CD4-positive, alpha-beta T cell treated with Interferon alpha-2 for 1 hour (primary cell): ENCODE measurements at places on chromosomes 2 and 18.

DNA sequence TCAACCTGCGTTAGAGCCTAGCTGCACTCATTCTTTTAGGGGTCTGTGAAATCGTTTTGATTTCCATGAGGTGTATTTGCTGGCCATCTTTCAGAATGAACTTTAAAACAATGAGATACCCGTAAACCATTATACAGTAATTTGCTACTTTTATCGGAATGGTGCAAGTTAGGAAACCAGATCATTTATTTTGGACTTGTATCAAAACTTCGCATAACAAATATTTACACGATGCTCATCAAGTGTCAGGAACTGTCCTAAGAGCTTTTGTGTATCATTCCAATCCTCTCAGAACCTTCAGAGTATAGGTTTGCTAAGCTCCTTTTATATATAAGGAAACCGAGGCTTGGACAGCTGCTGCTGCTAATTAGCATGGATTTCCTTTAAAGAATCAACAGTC is 22.4 kb upstream of the SLC1A4 start:
- no peak for DNase-seq

DNA sequence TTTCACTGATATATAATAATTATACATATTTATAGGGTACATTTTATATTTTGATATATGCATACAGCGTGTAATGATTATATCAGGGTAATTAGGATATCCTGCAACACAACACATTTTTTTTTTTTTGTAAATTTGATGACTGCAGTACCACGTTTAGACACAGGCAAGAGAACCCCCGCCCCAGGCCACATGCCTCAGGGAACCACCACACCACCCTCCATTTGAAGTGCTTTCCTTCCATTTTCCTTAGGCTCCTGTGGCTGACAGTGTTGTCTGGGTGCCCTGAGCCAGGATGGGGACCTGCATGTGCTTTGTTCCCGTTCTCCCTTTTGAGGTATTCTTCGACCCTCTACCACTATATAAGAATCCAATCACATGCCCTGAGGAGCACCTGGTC is 161.6 kb upstream of the CTAGE1 start:
- no peak for DNase-seq

GRCh38 chr2:172893671-172894070 is 158.0 kb downstream of the RAPGEF4 start:
- DNase-seq, result no peak

DNA sequence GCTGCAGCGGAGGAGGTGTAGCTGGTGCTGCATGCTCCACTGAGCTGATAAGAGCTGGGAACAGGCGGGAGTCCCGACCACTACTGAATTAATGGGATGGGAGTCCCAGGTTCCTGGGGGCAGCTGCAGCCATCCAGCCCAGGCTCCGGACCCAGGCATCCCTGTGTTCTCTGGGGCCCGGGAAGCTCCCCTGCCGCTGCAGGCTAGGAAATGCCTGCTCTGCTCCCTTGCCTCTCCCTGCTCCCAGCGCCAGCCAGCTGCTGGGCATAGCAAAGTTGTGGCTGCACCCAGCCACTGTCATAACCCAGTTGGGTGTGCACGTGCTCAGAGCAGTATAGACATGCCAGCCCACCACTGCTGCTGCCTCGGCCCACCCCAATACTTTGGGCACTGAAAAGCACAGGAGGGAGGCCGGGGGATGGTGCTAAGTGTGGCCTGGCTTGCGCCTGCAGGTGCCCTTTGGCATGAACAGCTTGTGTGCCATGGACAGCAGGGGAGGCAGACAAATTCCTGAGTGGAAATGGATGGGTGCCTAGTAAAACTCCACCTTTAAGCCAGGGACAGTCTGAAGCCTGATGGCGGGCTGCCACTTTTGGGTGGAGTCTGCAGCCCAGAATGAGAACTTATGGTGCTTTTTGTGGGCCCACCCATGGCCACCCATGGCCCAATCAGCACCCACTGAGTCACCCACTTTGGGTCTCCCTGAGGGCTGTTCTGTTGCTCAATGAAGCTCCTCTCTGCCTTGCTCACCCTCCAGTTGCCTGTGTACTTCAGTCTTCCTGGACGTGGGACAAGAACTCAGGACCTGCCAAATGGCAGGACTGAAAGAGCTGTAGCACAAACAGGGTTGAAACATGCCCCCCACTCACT is 219.3 kb upstream of the TMEFF2 start:
- DNase-seq, result no peak

DNA sequence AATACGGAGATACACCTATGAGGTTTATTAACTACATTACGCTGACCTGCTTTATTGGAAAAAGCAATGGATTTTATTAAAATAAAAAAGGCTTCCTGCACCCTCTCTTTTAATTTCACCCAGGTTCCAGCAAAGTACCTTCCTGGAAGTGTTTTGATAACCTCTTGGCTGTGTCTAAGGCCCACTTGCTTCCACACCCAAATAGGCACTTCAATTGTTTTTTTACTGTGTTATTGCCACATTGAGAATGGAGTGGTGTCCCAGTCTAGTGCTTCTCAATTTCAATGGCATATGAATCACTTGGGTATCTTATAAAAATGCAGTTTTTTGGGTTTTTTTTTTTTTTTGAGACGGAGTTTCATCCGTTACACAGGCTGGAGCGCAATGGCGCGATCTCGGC is 47.6 kb downstream of the SF3B1 start:
- DNase-seq, result no peak

GRCh38 chr2:27885234-27885633 is 5.0 kb downstream of the RBKS start:
- no peak for DNase-seq

DNA sequence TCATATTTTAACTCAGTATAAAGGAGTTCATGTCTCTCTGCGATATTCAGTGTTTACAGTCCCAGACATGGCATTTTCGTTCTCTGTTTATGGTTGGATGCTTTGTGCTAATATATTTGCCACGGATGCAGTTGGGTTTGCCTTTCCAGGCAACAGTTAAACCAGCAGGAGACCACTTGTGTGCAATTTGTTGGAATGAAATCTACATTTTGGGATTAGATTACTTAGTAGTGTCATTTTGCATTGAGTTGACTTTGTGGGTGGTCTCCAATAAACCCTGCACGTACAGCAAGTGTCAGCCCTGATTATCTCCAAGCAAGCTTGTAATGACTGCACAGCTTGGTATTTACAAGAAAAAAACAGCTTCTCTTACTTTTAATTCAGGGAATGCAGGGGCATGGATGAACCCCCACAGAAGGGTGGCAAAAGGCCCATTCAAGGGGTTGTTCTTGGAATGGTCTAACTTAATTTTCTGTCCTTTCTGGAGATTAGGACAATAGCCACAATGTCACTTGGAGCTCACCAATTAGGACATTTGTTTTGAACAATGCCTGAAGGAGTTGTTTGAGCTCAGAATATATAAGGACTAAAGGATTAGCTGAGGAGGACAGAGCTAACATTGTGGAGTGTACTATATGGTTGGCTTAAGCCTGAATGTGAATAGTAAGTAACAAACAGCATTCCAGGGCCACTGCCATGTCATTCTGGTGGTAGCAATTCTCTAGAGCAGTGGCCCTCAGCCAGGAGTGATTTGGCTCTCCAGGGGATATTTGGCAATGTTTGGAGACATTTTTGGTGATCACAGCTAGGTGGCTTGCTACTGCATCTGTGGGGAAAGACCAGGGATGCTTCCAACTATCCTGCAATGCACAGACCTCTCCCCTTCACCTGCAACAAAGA is 121.5 kb downstream of the SLC4A3 start:
- DNase-seq, result no peak

DNA sequence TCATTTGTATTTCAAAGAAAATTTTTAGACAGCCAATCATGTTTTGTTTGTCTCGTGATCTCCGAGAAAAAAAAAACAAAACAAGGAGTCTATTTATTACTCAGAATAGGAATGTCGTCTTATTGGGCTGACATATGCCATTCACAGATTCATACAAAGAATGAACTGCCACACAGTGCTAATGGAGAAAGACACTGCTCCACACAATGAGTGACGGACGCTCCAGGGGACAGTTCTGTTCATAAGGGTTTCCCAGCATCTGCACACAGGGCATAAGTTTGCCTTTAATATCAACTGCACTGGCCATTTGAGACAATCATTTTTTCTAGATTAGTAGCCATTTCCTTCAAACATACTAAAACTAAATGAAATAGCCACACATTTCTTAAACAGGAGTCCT is 3.4 kb downstream of the SERTAD2 start:
- DNase-seq, result no peak

DNA sequence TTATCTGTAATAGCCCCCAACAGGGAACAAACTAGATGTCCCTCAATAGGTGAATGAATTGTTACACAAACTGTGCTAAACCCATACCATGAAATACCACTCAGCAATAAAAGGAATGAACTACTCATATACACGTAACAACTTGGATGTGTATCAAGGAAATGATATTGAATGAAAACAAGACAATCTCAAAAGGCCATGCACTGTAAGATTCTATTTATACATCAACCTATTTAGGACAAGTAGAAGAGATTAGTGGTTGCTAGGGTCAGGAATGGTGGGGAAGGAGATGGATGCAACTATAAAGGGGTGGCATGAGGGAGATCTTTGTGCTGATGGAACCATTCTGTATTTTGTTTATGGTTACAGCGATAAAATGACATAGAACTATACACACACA is 47.1 kb downstream of the KANSL3 start:
- no peak for DNase-seq

DNA sequence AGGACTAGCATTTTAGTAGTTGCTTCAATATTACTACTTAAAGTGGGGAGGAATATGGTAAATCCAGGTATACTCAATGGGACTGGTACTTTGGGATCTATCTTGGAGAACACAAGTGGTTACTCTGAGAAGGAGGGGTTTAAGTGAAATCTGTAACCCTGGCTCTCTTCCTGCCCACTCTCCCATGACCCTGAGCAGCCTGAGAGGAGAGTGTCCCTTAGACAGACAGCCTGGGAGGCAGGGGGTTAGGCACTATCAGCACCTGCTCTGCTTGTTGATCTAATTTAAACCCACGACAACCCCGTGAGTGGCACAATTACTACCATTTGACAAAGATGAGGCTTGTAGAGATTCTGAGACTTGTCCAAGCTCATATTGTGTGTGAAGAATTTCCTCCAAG is 395.5 kb downstream of the ALK start:
- DNase-seq, result no peak

DNA sequence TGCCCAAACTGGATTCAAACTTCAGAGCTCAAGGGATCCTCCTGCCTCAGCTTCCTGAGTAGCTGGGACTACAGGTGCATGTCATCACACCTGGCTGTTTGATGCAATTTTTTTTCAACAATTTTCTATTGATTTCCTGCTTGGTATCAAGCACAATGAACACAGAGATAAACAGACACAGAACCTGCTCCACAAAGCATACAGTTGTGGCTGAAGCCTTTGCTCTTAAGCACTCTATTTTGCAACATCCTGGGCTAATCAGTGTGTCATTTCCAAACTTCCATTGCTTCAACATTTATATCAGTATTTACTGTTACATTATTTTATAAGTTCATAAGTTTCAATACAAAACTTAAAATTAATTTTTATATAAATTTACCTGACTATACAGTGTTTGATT is 79.4 kb downstream of the NEB start:
- no peak for DNase-seq

GRCh38 chr2:232323328-232323650 is 55.3 kb upstream of the ALPP start:
- no peak for DNase-seq

DNA sequence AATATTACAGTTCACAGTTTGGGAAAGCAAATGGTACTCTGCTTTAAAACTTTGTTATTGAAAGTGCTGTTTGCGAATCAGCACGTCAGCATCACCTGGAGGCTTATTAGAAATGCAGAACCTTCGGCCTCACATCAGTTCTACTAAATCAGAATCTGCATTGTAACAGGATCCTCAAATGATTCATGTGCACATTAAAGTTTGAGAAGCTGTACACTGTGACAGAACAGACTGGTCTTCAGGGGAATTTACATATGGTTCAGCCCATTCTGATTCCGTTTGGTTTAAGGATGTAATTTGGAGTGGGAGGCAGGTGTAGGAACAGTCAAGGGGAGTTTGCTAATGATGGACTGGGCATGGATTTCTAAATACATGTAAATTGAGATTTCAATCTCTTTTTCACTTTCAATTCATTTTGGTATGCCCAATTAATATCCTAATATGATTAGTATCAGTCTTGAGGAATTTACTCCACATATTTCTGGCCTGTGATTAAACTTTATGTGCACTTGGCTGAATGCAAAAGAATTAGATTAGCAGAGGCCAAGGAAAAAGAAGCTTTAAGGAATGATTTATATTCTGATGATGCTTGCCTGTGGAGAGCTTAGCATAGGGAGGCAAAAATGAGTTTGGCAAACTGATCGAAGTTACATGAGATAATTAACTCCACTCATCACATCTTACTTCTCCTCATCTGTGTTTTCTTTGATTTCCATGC is 248.8 kb downstream of the XIRP2 start:
- DNase-seq, result no peak

DNA sequence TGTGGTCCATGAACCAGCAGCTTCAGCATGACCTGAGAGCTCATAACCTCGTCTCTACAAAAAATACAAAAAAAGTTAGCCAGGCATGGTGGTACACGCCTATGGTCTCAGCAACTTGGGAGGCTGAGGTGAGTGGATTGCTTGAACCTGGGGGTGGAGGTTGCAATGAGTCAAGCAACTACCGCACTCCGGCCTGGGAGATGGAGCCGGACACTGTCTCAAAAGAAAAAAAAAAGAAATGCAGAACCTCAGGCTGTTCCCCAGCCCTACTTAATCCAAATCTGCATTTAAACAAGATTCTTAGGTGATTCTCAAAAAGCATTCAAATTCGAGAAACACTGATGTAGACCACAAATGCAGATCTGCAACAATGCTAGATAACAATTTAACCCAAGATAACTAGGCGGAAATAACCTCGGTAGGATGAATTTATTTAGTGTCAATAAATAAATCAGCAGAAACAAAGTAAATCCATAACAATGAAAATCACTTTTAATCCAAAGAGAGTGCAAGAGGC is 203.5 kb downstream of the SP3 start:
- no peak for DNase-seq

GRCh38 chr18:10559553-10560451 is 34.0 kb downstream of the NAPG start:
- no peak for DNase-seq

DNA sequence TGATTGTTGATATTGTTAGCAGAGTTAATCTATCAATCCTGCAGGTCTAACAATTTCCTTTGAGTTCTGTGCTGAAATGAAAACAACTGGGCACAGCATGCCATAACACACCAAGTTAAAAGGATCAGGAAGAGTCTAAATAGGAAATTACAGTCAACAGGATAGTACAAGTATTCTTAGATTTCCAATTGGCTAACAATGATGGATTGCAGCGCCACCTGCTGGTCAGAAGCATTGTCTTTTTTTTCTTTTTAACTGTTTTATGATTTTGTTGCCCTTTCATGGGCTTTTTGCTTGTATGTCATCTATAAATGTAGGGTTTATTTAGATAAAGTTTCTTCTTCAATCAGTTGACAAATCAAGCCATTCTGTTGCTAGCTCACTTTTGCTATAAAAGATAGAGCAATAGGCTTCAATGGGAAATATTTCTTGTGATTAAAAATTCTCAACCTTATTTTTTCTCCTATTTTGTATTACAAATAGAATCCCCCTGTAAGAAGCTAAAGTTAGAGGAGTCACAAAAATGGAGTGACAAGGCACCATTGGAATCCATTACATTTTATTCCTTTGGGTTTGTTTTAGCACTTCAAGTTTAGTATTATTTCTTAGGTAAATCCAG is 40.8 kb upstream of the RPRM start:
- DNase-seq, result peak; percentile 45
